Left forelimb (tissue), 1 donor: ENCODE measurements at places on chromosomes 1 and 21.

- DNase-seq, result no peak
Measured at GRCh38 chr1:29162025-29162424, 19.7 kb downstream of the SRSF4 start.

GRCh38 chr21:14862794-14863720, 201.7 kb downstream of the NRIP1 start:
- no peak for DNase-seq

- no peak for DNase-seq
Measured at GRCh38 chr21:14752345-14752909, 206.3 kb upstream of the SAMSN1 start.

GRCh38 chr1:66556161-66556611, 22.2 kb downstream of the SGIP1 start:
- no peak for DNase-seq

DNA sequence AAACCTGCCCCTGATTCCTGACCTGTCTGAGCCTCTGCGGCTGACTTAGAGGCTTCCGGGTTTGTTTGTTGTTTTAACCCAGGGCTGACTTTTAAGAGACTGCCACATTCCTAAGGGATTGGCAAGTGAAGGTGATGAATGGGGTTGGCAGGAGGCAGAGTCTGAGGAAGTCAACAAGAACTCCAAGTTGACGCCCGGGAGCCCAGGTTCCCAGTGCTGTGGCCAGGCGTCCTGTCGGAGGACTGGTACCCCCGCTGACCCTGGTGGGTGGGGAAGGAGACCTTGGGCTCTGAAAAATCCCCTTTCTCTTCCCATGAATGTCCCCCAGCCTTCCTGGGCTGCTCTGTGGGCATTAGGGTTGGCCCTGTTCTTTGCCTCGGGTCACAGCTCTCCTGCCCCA, 19.7 kb upstream of the EPS8L3 start:
- DNase-seq, result no peak

GRCh38 chr21:15329191-15329590, 264.4 kb upstream of the NRIP1 start:
- DNase-seq, result no peak

- no peak for DNase-seq
Measured at GRCh38 chr1:6329851-6330250, 63.7 kb downstream of the ACOT7 start.

- DNase-seq, result peak; percentile 61
Measured at GRCh38 chr21:42737951-42738590, 84.7 kb downstream of the PDE9A start.

DNA sequence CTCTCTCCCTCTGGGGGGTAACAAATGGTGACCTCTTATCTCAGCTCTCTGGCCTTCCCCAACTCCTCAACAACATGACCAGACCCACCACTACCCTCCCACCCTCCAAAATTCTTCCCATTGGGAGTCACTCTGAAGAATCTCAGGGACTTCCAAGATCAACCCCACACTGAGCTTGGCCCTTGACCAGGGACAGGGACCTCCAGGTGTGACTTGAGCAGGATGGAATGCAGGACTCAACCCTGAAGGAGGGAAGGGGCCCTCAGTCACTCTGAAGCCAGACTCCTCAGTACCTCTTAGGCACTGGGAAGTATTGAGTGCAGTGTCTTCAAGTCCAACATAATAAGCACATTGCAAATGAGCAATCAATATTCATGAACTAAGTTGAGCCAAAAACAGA, 1.9 kb downstream of the CASQ1 start:
- no peak for DNase-seq

DNA sequence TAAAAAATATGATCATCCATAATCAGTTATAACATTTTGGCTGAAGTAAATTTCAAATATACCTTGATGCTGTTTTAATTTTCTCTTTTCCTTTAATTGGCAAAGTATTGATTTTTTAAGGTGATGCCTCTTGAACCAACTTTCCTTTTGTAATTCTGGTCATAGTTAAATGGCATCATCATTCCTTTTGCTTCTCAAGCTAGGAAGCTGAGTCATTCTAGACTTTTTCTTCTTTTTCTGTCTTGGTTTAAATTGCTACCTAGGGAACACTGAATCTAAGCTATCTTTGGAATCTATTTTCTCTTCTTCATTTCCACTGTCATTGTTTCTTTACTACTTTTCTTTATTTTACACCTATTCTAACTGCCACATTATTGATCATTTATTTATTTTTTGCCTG, 162.7 kb downstream of the HMCN1 start:
- DNase-seq, result no peak

DNA sequence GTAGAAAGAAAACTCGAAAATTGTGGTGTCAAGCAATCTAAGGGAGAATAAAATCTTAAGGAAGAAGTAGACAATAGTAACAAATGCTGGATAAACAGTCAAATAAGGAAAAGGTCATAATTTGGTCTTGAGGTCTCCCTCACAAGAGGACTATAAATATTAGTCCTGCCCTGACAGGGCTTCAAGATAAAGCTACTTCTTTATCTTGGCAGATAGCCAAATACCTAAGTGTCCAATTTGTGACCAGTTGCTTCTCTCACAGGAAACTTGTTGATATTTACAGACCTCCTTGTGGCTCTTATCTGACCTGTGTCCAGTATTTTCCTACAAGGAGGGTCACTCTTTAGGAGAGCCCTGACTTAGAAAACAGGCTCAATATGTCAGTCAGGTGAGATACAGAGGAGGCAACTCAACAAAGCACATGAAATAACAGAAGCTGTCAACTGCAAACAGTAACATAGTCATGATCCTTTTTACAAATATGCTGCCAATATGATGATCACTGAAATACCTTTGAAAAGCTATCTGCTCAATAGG, 88.8 kb downstream of the TNNI3K start:
- DNase-seq, result no peak

GRCh38 chr1:180155182-180155682, 563 bp downstream of the QSOX1 start:
- DNase-seq, result no peak

DNA sequence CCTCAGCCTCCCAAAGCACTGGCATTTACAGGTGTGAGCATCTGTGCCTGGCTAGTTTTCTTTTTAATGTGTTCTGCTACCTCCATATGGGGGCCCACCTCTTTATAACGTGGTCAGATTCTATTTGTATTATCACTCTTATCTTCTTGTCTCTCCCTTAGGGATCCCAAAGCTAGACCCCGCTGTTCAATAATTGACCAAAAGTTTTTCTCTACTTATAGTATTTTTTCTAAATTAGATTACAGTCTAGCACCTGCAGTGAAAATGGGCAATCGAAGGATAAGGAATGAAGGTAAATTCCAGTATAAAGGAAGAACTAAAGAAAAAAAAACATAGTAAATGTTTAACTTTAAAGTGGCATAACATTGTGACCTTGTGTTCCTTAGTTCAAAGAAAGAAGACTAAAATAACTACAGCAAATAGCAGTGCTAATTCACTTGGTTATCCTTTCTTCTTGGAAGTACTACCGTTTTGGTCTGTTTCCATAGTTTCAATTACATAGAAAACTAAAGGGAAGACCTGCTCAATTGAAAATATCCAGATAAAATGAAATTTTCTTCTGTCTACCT, 24.1 kb downstream of the NFYC start:
- no peak for DNase-seq

DNA sequence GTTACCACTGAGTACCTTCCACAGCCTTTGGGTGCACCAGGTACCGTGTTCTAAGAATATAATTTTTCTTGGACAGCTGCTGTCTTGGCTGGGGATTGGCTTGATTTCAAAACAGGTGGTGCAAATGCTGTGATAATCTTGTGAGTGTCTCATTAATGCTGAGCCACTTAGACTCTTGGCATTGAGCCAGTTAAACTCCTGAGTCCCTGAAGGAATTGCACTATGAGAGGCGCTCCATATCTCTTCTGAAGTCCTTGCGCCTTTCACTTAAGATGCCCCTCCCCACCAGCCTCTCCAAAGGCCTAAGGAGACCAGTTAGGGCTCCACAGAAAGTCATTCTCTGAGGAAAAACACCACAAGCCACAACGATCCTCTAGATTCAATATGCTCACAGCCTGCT, 51.0 kb downstream of the BACH1 start:
- no peak for DNase-seq

GRCh38 chr1:237737938-237738610, 152.6 kb downstream of the ZP4 start:
- no peak for DNase-seq

- DNase-seq, result no peak
Measured at GRCh38 chr1:15761366-15762128, 3.0 kb downstream of the FBLIM1 start.

- DNase-seq, result no peak
Measured at GRCh38 chr1:35958558-35958957, 27.7 kb downstream of the AGO3 start.

DNA sequence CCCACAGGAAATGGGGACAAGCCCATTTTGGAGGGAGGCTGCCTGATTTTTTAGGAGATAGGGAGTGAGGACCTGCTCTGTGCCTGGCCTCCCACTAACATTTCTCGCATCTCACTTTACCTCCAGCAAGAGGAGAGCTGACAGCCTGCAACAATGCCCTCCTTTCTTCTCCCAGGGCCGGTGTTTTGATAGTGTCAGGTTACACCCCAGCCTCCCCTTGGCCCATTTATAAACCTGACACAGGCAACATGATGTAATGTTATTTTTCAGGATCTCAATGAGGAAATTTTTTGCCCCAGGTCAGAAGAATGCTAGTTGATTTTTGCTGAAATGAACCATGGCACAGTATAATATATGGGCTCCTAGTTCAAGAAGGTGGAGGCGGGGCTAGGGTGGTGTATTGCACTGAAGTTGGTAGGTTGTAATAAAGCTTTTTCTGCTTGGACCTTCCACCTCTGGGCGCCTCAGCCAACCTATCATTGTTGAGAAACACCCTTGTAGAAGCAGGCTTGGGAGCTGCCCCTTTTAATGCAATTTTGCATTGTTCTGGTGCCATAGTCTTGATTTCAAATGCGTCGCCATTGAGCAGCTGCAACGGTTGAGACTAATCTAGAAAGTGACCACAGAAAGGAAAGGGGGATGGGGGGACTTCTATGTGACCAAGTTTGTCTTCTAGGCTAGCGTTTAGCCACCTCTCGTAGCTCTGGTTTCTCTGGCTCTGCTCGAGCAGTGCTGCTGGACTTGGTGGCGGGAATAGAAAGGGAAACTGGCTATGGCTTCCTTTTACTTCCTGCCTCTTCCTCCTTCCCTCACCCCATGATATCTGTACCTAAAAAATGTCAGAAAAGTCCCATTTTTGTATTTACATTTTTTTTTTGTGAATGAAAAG, 53.0 kb downstream of the PBX1 start:
- no peak for DNase-seq

- no peak for DNase-seq
Measured at GRCh38 chr1:229268505-229268904, 2.4 kb upstream of the RAB4A start.

DNA sequence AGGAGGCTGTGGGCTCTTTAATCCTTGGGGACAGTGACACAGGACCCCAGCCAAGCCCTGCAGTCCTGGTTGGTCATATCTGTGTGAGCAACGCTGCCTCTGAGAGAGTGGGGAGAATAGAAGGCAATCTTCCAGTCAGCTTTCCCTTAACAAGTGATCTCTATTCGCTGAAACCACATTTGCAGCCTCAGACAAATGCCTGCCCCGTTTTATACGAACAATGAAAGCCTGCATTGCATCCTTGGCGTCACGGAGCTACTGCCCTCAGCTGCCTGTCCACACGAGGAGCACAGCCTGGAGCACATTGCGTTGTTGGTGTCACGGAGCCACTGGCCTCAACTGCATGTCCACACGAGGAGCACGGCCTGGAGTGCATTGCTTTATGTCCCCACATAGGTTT, 150.2 kb upstream of the ARHGEF16 start:
- DNase-seq, result no peak

GRCh38 chr21:43332861-43333297, 94.1 kb downstream of the SIK1 start:
- no peak for DNase-seq

- DNase-seq, result no peak
Measured at GRCh38 chr1:37621326-37621870, 13.3 kb downstream of the RSPO1 start.

DNA sequence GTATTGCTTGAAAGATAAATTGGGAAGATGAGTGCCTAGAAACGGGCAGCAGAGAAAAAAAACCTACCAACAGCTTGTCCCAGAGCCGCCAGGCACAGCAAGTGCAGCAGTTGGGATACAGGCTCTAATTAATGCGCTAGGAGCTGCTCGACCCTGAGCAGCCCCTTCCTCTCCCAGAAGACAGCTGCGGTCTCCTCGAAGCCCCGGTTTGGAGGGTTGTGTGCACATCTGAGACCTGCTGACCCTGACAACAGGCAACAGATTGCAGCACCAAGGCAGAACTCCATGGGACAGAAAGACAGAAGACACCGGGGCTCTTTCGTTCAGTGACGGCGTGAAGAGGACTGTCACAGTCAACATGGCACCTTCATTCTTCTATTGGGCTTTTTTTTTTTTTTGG, 101.4 kb downstream of the TSEN15 start:
- DNase-seq, result no peak

DNA sequence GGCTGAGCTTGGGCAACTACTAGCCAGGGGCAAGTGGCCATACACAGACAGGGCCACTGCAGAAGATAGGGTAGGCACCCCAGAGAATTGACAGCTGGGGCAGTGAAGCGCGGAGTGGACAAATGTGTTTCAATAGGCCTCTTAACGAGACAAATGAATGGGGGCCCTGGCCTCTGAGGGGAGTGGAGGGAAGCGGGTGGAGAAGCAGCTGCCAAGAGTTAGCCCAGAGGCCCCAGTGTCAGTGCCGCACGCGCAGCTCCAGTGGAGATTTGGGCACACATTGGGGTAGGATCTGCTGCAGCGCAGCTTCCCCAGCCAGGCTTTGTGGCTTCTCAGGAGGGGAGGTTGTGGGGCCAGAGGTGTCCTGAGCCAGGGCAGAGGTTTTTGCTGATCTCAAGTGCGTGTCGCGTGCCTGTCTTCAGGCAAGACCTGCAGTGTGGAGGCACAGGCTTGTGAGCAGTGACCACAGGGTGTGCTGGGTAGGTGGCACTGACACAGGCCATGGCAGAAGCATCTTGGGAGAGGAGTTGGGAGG, 16.9 kb downstream of the PTPRF start:
- no peak for DNase-seq

DNA sequence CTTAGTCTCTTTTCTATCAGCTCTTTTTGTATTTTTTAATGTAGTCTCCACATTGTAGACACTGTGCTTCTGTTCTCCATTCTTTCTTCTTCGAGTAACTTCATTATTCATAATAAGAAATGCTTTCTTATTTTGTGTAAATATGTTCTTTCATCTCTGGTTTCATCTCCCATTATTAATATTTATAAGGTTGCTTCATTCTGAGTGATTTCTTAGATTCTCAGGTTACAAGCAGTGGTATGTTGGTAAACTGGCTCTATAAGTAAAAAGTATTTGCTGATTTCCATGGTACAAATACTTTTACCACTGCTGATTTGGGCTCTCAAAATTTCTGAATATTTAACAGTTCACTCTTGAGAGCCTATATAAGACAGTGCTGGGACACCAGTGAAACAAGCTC, 81.3 kb downstream of the CDC14A start:
- DNase-seq, result no peak
